ENCODE measurements at places on chromosomes 16 and 17.

DNA sequence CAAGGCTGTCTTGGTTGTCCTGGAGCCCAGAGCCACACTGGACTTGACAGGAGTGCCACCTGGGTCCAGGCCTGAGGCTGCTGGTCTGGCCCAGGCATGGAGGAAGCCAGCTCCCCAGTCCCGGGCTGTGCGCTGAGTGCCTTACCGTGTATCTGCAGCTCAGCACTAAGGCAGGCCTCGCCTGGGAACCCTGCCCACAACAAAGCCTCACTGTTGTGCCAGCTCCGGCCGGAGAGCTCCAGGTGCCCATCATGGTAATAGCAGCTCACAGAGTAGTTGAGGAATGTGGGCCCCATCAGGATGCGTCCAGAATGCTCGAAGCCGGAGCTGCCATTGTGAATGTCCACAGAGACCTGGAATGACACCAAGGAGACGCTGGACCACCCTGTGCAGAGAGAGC, 72.2 kb downstream of the RMI2 start:
- DNase-seq, result no peak

DNA sequence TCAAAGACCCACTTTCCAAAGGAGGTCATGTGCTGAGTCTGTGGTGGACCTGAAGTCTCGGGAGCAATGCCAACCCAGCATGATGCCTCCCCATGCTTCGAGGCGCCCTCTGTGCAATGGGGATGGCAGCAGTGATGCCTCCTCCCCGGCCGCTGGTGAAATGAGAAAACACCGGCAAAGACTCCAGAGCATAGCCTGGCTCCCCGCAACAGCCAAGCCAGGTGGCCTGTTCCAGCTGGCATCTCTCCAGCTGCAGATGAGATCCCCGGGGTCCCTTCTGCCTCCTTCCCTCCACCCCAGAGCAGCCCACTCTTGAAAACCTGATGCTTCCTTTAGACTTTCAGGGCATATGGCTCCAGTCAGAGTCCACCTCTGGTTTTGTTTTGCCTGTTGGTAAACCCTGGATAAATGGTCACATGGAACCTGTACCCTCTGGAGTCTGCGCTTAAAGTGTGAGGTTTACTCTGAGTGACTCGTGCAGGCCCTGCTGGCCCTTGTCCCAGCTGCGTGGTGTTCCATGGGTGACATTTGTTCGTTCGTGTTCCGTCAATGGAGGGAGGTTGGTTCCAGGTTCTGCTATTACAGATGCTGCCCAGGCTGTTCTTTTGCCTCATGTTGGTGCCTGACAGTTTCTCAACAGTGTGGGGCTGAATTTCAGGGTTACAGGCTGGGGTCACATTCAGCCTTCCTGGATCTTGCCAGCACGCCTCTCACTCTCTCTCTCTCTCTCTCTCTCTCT, 181.8 kb upstream of the CIBAR2 start:
- no peak for DNase-seq

DNA sequence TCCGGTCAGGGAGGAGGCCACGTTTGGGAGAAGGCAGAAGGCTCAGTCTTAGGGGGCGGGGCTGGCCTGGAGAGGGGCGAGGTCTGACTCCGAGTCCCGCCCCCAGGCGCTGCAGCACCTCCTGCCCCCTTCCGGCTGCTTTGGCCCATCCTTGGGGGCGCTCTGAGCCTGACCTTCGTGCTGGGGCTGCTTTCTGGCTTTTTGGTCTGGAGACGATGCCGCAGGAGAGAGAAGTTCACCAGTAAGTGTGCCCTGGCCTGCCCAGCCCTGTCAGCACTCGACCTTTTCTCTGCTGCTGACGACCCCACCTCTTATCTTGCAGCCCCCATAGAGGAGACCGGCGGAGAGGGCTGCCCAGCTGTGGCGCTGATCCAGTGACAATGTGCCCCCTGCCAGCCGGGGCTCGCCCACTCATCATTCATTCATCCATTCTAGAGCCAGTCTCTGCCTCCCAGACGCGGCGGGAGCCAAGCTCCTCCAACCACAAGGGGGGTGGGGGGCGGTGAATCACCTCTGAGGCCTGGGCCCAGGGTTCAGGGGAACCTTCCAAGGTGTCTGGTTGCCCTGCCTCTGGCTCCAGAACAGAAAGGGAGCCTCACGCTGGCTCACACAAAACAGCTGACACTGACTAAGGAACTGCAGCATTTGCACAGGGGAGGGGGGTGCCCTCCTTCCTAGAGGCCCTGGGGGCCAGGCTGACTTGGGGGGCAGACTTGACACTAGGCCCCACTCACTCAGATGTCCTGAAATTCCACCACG, 1.5 kb downstream of the TNFRSF12A start:
- DNase-seq, result peak; percentile 99

DNA sequence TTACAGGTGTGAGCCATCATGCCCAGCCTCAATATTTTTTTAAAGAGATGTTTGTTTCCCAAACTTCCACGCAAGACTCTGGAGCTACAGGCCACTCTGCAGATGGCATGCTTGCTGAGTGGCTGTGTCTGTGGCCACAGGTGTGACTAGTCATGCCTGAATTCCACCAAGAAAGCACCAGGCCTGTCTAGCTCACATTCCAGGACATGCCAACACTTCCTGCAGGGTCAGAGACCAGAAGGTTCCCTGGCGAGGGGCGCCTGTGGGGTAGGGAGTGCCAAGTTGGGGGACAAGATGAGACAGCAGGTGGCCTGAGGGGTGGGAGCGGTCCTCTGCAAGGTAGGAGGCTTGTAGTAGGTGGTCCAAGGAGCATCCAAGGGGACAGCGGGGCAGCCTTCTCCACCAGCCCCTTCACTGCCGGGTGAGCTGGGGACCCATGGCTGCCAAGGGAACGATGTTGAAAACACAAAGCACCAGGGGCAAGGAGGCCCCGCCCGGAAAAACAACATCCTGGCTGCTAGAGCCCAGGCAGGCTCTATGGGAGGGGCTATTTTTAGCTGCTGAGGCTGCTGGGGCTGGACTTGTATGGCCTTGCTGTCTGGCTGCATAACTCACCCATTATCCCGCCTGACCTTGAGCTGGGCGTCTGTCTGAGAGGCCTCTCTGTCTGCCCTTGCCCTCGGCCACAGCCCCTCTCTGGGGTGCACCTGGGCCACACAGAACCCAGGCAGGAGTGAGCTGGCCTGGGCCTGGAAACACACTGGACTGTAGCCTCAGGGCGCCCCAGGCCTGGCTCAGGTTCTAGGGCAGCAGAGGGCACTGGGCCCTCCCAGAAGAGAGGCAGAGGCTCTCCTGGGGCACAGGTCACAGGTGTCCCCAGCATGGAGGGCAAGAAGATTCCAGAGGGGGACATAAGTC, 5.7 kb downstream of the TRIM47 start:
- DNase-seq, result peak; percentile 53

- DNase-seq, result no peak
Measured at GRCh38 chr16:55534756-55535155, 25.9 kb downstream of the LPCAT2 start.

Data from fibroblast of skin of right biceps (primary cell).